ENCODE measurements at places on chromosomes 2 and 18. TPM values are rescaled to one million over a fixed set of nuclear protein-coding genes. Genes with fewer than 3 reads are reported as not detected.

DNA sequence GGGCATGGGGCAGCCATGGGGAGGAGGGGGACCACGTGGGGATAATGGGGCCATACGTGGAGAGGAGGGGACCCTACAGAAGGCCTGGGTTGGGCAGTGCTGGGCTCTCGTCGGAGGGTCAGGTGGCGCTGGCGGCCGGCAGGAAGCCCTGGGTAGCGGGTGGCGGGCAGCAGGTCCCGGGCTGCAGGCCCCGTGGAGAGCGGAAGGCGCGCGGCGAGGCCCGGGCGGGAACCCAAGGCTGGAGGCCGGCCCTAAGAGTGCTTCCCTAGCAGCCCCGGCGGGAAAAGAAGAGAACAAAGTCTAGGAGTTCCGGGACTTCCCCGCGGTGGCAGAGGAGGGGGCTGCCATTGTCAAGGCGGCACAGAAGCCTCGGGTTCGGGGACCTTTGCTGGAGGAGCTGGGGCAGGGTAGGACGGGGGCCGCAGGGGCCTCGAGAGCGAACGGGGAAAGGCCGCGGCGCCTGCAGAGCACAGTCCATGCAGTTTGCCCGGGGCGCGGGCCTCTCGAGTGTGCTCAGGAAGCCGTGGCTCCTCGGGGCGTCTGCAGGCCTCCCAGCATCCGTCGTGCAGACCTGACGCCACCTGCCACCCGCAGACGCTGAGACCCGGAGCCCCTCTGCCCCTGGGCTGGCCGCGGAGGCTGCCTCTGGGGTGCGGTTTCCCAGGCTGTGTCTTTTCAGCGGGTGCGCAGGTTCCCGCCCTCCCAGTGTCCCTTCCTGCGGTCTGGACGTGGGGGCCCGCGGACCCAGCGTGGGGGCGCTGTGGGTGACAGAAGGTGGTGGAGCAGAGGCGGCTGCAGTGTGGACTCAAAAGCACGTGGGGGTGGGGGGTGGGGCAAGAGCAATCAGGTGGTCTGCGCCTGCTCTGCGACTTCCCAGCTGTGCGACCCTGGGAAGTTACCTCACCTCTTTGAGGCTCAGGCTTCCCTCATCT, 19.4 kb upstream of the NCL start:
- no peak overlapping the region for H3K4me3 ChIP-seq
- no peaks in the 10 kb centered on the region for H3K36me3 ChIP-seq
- no peaks in the 10 kb centered on the region for H3K4me1 ChIP-seq

DNA sequence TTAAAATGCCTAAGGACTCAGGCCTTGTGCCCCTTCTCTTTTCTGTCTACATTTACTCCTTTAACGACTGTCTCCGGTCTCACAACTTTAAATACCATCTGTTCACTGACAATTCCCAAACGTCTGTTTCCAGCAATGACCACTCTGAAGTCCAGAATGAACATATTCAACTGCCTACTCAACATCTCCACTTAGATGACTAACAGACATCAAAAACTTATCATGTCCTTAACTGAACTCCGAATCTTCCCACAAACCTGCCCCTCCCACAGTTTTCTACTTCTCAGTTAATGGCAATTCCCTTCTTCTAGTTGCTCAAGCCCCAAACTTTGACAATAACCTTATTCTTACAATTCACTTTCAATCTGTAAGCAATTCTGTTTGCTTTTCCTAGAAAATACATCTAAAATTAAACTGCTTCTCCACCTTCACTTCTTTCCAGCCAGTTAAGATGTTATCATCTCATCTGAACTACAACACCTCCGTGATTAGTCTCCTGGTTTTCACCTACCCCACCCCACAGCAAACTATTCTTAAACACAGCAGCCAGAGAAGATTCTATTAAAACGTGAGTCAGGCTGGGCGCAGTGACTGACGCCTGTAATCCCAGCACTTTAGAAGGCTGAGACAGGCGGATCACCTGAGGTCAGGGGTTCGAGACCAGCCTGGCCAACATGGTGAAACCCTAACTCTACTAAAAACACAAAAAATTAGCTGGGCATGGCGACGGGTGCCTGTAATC, 2.8 kb downstream of the C1D start:
- no peak overlapping the region for H3K4me3 ChIP-seq
- DNase-seq = no peak
- H3K4me1 ChIP-seq = peaks cover 10% of the 10 kb centered on the region
- H3K27me3 ChIP-seq = no peaks in the 10 kb centered on the region
- H3K27ac ChIP-seq = no peak overlapping the region
- no peaks in the 10 kb centered on the region for H3K36me3 ChIP-seq

DNA sequence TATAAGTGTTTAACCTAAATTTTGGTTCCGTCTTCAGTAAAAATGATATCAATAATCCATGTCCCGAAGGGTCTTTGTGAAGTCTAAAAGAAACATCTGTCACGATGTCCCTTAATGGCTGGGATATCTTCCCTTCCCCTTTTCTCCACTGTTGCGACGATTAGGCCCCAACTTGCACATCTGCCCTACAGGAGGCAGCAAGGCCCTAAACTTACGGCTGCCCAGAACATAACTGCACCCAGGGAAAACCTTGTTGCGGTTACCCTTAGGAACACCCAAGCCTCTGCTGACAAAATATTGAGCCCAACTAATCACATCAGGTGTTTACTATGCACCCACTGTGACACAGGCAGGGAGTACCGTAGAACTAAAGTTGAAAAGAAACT, 1.3 kb upstream of the SMAD2 start:
- peaks cover 24% of the 10 kb centered on the region for H3K4me1 ChIP-seq
- peak overlapping the region; percentile 68 for H3K4me3 ChIP-seq
- H3K27me3 ChIP-seq = no peaks in the 10 kb centered on the region
- peak overlapping the region; percentile 92 for H3K27ac ChIP-seq

DNA sequence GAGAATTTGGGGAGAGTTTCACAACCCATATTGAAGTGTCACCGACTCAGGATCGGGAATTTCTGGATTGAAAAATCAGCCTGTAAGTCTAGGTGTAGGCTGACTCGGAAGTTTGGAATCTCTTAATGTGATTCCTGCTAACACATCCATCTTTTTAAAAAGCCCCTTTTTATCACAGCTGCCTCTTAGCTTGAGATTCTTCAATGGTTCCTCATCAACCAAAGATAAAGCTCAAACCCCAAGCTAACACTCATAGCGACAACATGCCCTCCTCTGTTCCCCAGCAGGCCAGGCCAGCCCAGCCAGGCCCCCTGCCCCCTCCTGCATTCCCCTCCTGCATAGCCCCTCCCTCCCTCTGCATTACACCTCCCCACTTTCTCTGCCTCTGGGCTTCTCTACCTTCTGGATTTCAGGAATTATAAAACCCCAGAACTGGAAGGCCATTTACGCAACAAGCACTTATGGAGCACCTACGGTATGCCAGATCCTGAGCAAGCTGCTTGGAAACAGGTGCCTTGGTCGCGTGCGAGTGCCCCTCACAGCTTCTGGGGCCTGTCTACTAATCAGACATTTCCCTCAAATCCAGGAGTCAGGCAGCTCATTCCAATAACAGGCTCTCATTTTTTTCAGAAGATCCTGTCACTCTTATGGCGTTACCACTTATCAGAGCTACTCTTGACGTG, 63.4 kb downstream of the EMX1 start:
- no peaks in the 10 kb centered on the region for H3K27me3 ChIP-seq
- peak; percentile 6 for DNase-seq
- no peak overlapping the region for H3K27ac ChIP-seq
- H3K4me3 ChIP-seq = no peak overlapping the region

- H3K27ac ChIP-seq = no peak overlapping the region
- H3K36me3 ChIP-seq = no peaks in the 10 kb centered on the region
- no peak overlapping the region for H3K4me3 ChIP-seq
Observed at GRCh38 chr2:40302751-40303325, 149.1 kb downstream of the SLC8A1 start.

DNA sequence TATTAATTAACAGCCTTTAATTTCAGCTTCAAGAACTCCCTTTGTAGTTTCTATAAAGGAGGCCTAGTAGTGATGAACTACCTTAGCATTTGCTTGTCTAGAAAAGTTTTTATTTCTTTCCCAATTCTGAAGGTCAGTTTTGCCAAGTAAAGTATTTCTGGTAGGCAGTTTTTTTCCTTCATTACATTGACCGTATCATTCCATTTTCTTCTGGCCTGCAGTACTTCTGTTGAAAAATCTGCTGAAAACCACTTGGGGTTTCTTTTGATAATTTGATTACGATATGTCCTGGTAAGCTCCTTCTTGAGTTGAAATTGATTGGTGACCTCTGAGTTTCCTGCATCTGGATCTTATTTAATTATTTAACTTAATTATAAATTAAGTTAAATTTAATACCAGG, 691.8 kb downstream of the TSN start:
- H3K36me3 ChIP-seq = no peaks in the 10 kb centered on the region
- H3K27me3 ChIP-seq = no peaks in the 10 kb centered on the region
- H3K4me1 ChIP-seq = no peaks in the 10 kb centered on the region

GRCh38 chr2:21693081-21693480, 569.3 kb downstream of the TDRD15 start:
- no peak overlapping the region for H3K27ac ChIP-seq
- H3K36me3 ChIP-seq = no peaks in the 10 kb centered on the region
- no peak overlapping the region for H3K4me3 ChIP-seq
- no peaks in the 10 kb centered on the region for H3K27me3 ChIP-seq

GRCh38 chr2:175256806-175257585, 75.5 kb upstream of the ATP5MC3 start:
- no peaks in the 10 kb centered on the region for H3K4me1 ChIP-seq
- peaks cover 23% of the 10 kb centered on the region for H3K27me3 ChIP-seq
- H3K27ac ChIP-seq = no peak overlapping the region
- no peak overlapping the region for H3K4me3 ChIP-seq

DNA sequence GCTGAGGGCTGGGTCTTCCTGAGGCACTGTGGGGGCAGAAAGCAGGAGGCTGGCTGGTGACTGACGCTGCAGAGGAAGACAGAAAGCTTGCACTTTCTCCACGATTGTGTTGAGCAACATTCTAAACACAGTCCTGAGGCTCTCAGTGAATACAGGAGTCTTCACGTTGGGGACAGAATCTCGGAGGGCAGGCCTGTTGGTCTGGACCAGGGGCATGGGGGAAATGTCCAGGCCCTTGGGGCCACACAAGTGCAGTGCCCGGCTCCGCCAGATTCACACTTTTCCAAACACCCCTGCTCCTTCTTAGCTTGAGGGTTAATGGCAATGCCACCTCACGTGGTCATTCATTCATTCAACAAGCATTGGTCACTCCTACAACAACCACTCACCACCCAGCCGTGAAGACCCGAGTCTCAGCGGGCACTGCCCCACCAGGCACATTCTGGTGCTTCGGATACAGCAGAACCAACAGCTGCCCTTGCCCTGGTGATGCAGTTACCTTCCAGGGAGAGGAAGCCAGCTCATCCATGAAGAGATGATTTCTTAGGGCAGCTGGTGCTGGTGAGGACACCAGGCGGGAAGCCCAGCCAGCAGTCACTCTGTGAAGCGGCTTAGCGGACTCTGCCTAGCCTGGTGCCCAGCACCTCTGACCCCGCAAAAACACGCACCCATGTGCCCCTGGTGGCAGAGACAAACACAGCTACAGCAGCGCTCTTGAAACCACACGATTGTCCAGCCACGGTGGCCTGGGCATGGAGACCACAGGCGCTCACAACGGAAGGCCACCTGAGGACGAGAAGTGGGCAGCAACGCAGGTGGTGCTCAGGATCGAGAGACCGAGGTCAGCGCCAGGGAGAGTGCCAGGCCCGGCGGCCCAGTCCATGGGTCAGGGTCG, 10.9 kb upstream of the GPC1 start:
- no peak overlapping the region for H3K4me3 ChIP-seq
- no peak for DNase-seq
- no peak overlapping the region for H3K27ac ChIP-seq
- peaks cover 20% of the 10 kb centered on the region for H3K4me1 ChIP-seq
- H3K27me3 ChIP-seq = no peaks in the 10 kb centered on the region

- H3K27me3 ChIP-seq = no peaks in the 10 kb centered on the region
- H3K4me1 ChIP-seq = no peaks in the 10 kb centered on the region
- no peak overlapping the region for H3K4me3 ChIP-seq
- no peak for DNase-seq
Observed at GRCh38 chr2:148162871-148163270, 142.0 kb downstream of the MBD5 start.

DNA sequence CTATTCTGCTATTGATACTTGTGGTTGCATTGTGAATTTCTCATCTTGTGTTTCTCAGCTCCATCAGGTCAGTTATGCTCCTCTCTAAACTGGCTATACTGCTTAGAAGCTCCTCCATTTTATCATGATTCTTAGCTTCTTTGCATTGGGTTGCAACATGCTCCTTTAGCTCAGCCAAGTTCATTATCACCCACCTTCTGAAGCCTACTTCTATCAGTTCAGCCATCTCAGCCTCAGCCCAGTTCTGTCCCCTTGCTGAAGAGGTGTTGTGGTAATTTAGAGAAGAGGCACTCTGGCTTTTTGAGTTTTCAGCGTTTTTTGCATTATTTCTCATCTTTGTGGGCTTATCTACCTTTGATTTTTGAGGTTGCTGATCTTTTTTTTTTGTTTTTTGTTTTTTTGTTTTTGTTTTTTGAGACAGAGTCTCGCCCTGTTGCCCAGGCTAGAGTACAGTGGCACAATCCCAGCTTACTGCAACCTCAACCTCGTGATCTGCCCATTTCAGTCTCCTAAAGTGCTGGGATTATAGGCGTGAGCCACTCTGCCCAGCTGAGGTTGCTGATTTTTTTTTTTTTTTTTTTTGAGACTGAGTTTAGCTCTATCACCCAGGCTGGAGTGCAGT, 36.0 kb downstream of the ANKRD12 start:
- H3K27ac ChIP-seq = no peak overlapping the region
- H3K4me3 ChIP-seq = no peak overlapping the region
- H3K27me3 ChIP-seq = no peaks in the 10 kb centered on the region
- DNase-seq = no peak
- no peaks in the 10 kb centered on the region for H3K36me3 ChIP-seq
- H3K4me1 ChIP-seq = no peaks in the 10 kb centered on the region

- DNase-seq = no peak
- H3K4me1 ChIP-seq = no peaks in the 10 kb centered on the region
- H3K27me3 ChIP-seq = no peaks in the 10 kb centered on the region
- H3K36me3 ChIP-seq = no peaks in the 10 kb centered on the region
Observed at GRCh38 chr2:24785671-24786321, 7.4 kb downstream of the PTRHD1 start.

GRCh38 chr2:213119061-213119809, 32.2 kb downstream of the IKZF2 start:
- H3K36me3 ChIP-seq = no peaks in the 10 kb centered on the region
- no peaks in the 10 kb centered on the region for H3K4me1 ChIP-seq
- H3K27me3 ChIP-seq = no peaks in the 10 kb centered on the region

DNA sequence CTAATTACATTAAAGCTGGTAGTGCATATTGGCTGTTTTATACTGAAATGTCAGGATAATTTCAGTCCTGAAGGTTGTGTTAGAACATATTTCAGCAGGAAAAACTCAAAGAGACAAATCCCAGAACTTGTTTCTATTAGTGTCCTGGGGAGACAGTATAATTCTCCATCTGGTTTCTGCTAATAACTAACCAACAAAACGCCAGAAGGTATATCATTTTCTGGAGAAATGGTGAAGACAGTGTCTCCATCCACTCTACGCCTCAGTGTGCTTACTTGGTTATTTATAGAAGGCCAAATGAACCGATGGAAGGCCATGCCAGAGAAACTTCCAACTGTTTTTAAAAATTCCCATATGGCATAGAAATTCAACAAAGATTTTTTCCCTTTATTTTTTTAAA, 41.6 kb downstream of the GCA start:
- H3K27me3 ChIP-seq = no peaks in the 10 kb centered on the region
- H3K4me1 ChIP-seq = no peaks in the 10 kb centered on the region
- H3K4me3 ChIP-seq = no peak overlapping the region
- DNase-seq = no peak

TCF23 gene
- not detected for total RNA-seq

IL18R1 gene
- 3.4 TPM for total RNA-seq

ANKRD62 gene
- total RNA-seq = 0.20 TPM

IL37 gene
- total RNA-seq = 1.7 TPM

TUBA4B gene
- total RNA-seq = not detected

AGBL5 gene
- total RNA-seq = 64.0 TPM

CRYGC gene
- total RNA-seq = not detected

AQP4 gene
- not detected for total RNA-seq
